ENCODE measurements at places on chromosomes 5 and 9. TPM values are rescaled to one million over a fixed set of nuclear protein-coding genes. Genes with fewer than 3 reads are reported as not detected.

PARP8 gene
- 56.3 TPM for total RNA-seq

AFAP1L1 gene
- total RNA-seq = 5.5 TPM

EFNA5 gene
- total RNA-seq = 22.6 TPM

AGXT2 gene
- 0.23 TPM for total RNA-seq

ZNF618 gene
- 10.1 TPM for total RNA-seq

CYFIP2 gene
- 123 TPM for total RNA-seq

CCNO gene
- 0.69 TPM for total RNA-seq

HRCT1 gene
- not detected for total RNA-seq

TAF11L12 gene
- not detected for total RNA-seq

MYO10 gene
- total RNA-seq = 33.4 TPM

PRLR gene
- 4.6 TPM for total RNA-seq

POC5 gene
- 22.6 TPM for total RNA-seq

NMUR2 gene
- not detected for total RNA-seq

TAF11L10 gene
- total RNA-seq = not detected

F12 gene
- total RNA-seq = 7.4 TPM

KIF4B gene
- total RNA-seq = 0.46 TPM

FBP1 gene
- total RNA-seq = 1.2 TPM

ENHO gene
- 58.8 TPM for total RNA-seq

MED10 gene
- total RNA-seq = 17.8 TPM

PCDHB11 gene
- total RNA-seq = 14.8 TPM

IFNA2 gene
- not detected for total RNA-seq

PCDHA4 gene
- 15.0 TPM for total RNA-seq

SLC44A1 gene
- 44.5 TPM for total RNA-seq

OGN gene
- total RNA-seq = 11.8 TPM

ADAMTS6 gene
- total RNA-seq = 27.5 TPM

ECPAS gene
- 125 TPM for total RNA-seq

AUH gene
- 25.1 TPM for total RNA-seq

GABRA6 gene
- 0.23 TPM for total RNA-seq

SLC36A3 gene
- not detected for total RNA-seq

CDX1 gene
- total RNA-seq = not detected

GMCL2 gene
- not detected for total RNA-seq

UBAP2 gene
- 60.2 TPM for total RNA-seq

C5orf52 gene
- total RNA-seq = not detected

ANKRD34B gene
- 3.0 TPM for total RNA-seq

PFN3 gene
- total RNA-seq = not detected

MVB12B gene
- total RNA-seq = 39.0 TPM

CARTPT gene
- 2.3 TPM for total RNA-seq

CDKN2B gene
- total RNA-seq = 0.92 TPM

PCDHB9 gene
- 9.2 TPM for total RNA-seq

KCNT1 gene
- total RNA-seq = 12.2 TPM

C9 gene
- not detected for total RNA-seq

ADRB2 gene
- total RNA-seq = 2.1 TPM

INSL6 gene
- not detected for total RNA-seq

CTXN3 gene
- total RNA-seq = 8.5 TPM

GRAMD2B gene
- 21.5 TPM for total RNA-seq

C9orf43 gene
- total RNA-seq = 0.69 TPM

BARHL1 gene
- 0.69 TPM for total RNA-seq

PKD2L2 gene
- total RNA-seq = 0.46 TPM

DMRT3 gene
- not detected for total RNA-seq

TAF9 gene
- 67.1 TPM for total RNA-seq

SIT1 gene
- not detected for total RNA-seq

MYMK gene
- not detected for total RNA-seq

Measured in diencephalon (tissue), 1 donor.